ENCODE measurements at places on chromosomes 2 and 18. TPM values are rescaled to one million over a fixed set of nuclear protein-coding genes. Genes with fewer than 3 reads are reported as not detected.

Gene THUMPD2
- total RNA-seq: 11.1 TPM

Gene SERPINB10
- total RNA-seq: not detected

Gene FBXO48
- 2.6 TPM for total RNA-seq

Gene DSC2
- total RNA-seq: not detected

Gene SCG2
- total RNA-seq: not detected

Gene OTX1
- total RNA-seq: not detected

Gene CCDC74B
- total RNA-seq: 3.2 TPM

DNA sequence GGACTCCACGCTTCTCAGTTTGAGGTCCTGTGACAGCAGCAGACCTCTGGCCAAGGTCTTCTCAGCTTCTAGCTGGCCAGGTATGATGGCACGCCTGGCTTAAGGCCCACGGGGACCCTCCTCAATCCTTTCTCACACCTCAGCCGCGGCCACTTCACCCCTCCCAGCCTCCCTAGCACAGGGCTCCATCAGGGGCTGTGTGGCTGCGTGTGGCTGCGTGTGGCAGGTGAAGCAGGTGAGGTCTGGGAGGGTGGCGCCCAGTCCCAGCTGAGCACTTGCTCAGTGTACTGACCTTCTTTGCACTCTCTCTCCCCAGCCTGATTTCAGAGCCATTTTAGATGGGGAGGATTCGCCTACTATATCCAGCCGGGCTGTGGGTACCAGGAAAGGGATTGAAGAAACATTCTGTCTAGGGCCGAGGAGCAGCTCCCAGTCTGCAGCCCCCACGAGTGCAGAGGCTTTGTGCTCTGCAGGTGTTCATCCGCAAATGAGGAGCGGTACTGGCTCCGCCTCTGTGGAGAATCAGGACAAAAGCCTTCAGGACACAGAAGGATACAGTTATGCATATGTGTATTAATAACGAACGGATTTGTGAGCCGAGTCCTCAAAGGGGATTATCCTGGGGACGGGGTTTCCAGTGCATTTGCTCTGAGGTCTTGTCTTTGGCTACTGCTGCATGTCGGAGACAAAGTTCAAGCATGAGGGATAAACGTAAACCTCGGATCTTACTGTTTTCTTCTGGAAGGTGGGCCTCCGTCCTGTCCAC, 236.9 kb upstream of the RAB6C start:
- no peaks in the 10 kb centered on the region for H3K27me3 ChIP-seq
- H3K4me3 ChIP-seq: no peak overlapping the region
- H3K27ac ChIP-seq: no peak overlapping the region
- no peaks in the 10 kb centered on the region for H3K4me1 ChIP-seq
- H3K36me3 ChIP-seq: no peaks in the 10 kb centered on the region
- no peak for DNase-seq

- H3K27me3 ChIP-seq: peaks cover 23% of the 10 kb centered on the region
- H3K4me1 ChIP-seq: peaks cover 9% of the 10 kb centered on the region
- H3K36me3 ChIP-seq: no peaks in the 10 kb centered on the region
- H3K27ac ChIP-seq: no peak overlapping the region
- no peak for DNase-seq
- no peak overlapping the region for H3K4me3 ChIP-seq
Measured at GRCh38 chr18:57975805-57976204, 68.2 kb upstream of the NEDD4L start.

DNA sequence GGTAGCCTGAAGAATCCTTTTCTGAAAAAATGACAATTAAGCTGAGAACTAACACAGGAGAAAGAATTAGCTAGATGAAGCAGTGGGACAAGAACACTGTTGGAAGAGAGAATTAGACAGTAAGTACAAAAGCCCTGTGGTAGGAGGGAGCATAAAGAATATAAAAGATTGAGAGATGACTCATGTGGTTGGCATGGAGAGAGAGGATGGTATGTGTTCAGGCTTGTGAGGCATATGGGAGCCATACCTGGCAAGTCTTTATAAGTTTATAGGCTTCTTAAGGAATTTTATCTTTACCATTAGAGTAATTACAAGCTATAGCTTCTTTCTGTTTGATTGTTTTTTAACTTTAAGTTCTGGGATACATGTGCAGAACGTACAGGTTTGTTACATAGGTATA, 325.0 kb downstream of the ARL6IP6 start:
- H3K4me1 ChIP-seq: no peaks in the 10 kb centered on the region
- no peak for DNase-seq
- no peaks in the 10 kb centered on the region for H3K36me3 ChIP-seq
- no peak overlapping the region for H3K4me3 ChIP-seq

GRCh38 chr18:74732380-74732779, 134.7 kb downstream of the ZNF407 start:
- no peak overlapping the region for H3K27ac ChIP-seq
- H3K4me1 ChIP-seq: no peaks in the 10 kb centered on the region
- no peak for DNase-seq
- no peak overlapping the region for H3K4me3 ChIP-seq
- no peaks in the 10 kb centered on the region for H3K36me3 ChIP-seq

- H3K27me3 ChIP-seq: no peaks in the 10 kb centered on the region
- no peak for DNase-seq
- no peaks in the 10 kb centered on the region for H3K4me1 ChIP-seq
- no peaks in the 10 kb centered on the region for H3K36me3 ChIP-seq
- H3K4me3 ChIP-seq: no peak overlapping the region
Measured at GRCh38 chr2:155209696-155210450, 511.4 kb downstream of the KCNJ3 start.

- peaks cover 4% of the 10 kb centered on the region for H3K4me1 ChIP-seq
- DNase-seq: no peak
- H3K36me3 ChIP-seq: peaks cover 10% of the 10 kb centered on the region
- no peak overlapping the region for H3K27ac ChIP-seq
- no peaks in the 10 kb centered on the region for H3K27me3 ChIP-seq
Measured at GRCh38 chr2:181095486-181095885, 115.1 kb downstream of the UBE2E3 start.

DNA sequence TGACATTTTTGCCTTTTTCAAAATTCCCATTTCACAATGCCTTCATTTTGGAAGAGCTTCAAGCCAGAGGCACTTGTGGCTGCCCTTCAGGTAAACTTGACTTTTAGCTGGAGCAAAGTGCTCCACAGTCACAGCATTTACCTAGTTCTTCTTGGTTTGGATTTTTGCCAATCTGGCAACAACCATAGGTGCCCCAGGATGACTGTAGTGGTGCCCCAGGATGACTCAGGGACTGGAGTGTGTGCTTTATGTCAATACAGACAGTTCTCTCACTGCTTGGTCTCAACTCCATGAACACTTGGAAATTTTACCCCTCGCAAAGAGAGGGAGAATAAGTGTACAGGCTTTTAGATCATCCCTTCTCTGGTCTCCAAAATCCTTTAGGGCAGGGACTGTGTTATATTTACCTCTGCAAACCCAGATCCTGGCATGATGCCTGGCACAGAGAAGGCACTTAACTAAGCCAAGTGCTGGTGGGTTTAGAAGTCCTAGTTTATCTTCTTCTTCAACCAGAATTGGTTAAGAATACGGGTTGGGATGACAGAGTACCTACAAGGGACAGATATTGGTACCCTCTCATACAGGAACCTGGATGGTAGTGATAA, 15.3 kb upstream of the PTPN4 start:
- peaks cover 2% of the 10 kb centered on the region for H3K27me3 ChIP-seq
- no peak overlapping the region for H3K27ac ChIP-seq
- H3K4me1 ChIP-seq: peaks cover 6% of the 10 kb centered on the region
- H3K36me3 ChIP-seq: no peaks in the 10 kb centered on the region
- no peak for DNase-seq
- no peak overlapping the region for H3K4me3 ChIP-seq

DNA sequence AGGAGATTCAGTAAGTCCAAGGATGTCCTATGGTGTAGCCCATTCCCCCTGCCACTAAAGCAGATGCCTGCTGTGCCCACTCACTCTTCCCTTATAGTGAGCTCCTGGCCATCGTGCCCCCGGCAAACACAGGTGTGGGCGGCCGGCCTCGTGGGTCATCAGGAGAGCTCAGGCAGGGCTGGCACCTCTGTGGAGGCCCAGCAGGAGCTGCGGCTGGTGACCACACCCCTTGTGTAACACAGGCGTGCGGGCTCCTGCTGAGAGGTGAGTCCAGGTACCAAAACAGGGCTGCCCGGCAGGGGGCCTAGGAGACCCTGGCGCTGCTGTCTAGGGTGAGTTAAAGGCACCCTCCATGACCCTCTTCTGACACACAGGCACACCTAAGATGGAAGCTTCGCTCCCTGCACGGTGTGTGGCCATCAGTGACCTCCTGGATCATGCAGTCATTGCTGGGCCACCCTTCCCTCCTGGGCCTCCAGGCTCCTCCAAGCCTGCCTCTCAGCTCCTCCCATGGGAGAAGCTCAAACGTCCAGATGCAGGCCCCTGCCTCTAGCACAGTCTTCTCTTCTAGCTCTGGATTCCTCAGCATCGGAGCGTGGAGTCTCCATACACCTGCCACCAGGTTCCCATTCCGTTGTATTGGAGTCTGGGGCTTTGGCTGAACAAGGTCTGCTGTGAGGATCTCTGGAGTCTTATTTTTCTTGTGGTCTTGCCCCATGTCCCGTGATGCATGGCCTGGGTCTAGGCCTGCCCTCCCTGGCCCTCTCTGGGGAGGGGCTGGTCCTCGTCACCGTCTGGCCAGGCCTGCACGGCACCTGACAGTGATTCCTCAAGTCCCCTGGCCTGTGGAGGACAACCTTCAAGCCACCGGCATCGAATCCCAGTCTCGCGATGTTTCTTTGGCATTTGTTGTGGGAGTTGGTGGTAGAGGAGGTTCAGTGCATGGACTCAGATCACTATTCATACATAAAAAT, 246.9 kb downstream of the ACKR3 start:
- no peaks in the 10 kb centered on the region for H3K4me1 ChIP-seq
- no peaks in the 10 kb centered on the region for H3K36me3 ChIP-seq
- no peaks in the 10 kb centered on the region for H3K27me3 ChIP-seq
- no peak for DNase-seq

DNA sequence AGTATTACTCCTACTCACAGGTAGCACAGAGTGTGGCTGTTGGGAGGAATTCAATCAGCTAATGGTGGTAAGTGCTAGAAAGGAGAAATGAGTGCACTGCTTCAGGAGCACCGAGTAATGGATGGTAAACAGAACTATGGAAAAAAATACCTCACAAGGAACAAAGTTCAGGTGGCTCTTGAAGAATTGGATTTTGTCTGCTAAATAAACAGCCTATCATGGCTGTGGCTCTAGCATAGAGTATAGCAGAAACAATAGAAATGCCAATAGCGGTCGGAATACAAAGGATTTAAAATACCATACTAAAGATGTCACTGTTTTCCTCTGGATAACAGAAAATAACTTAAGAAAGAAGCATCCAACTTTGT, 482.5 kb downstream of the NUP35 start:
- H3K27me3 ChIP-seq: no peaks in the 10 kb centered on the region
- H3K4me1 ChIP-seq: no peaks in the 10 kb centered on the region
- no peak overlapping the region for H3K27ac ChIP-seq
- H3K4me3 ChIP-seq: no peak overlapping the region
- no peak for DNase-seq
- no peaks in the 10 kb centered on the region for H3K36me3 ChIP-seq

DNA sequence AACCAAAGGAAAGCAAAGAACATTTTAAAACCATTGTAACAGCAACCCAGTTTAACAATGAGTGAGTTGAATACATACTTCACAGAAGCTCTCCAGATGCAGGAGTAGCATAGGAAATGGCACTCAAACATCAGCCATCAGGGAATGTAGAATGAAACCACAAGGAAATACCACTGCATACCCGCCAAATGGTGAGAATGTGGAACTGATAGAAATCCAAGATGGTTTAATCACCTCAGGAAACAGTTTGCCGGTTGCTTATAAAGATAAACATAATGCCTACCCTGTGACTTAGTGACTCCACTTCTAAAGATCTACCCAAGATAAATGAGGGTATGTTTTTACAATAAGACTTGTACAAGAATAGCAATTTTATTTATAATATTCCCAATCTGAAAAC, 132.0 kb downstream of the GALNT1 start:
- no peaks in the 10 kb centered on the region for H3K4me1 ChIP-seq
- H3K27me3 ChIP-seq: no peaks in the 10 kb centered on the region
- H3K36me3 ChIP-seq: peaks cover 15% of the 10 kb centered on the region
- H3K4me3 ChIP-seq: no peak overlapping the region
- no peak for DNase-seq
